Panc1 (cell line): ENCODE measurements at places on chromosomes 5 and 9.
A peak's percentile ranks its signal among the peaks of the same experiment; 100 is the strongest.

DNA sequence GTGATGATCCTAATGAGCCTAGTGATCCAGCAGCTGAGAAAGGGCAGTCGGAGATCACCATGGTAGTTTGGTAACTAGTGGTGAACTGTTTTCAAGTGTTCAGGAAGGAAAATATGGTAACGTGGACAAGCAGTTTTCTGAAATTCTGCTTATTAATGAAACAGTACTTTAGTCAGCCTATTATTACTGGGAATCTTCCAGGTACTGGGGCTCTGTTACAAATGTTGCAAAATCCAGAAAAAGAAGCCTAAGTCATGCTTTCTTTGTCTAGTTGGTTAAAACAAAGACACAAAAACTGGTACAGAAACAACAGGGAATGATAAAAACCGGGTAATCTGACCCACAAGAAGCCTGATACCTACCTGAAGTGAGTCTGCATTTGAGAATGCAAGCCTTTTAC is 18.2 kb downstream of the TTC23L start:
- H3K4me3 ChIP-seq = no peak overlapping the region
- no peak overlapping the region for H3K27ac ChIP-seq
- peaks cover 4% of the 10 kb centered on the region; the same call in 1 of the 2 replicates for H3K27me3 ChIP-seq
- H3K4me1 ChIP-seq = no peaks in the 10 kb centered on the region
- DNase-seq = no peak
- no peaks in the 10 kb centered on the region for H3K36me3 ChIP-seq

GRCh38 chr5:64691291-64691690 is 988 bp downstream of the SHISAL2B start:
- no peaks in the 10 kb centered on the region for H3K36me3 ChIP-seq
- DNase-seq = no peak
- no peak overlapping the region for H3K4me3 ChIP-seq
- H3K27me3 ChIP-seq = peaks cover 37% of the 10 kb centered on the region

GRCh38 chr5:129748913-129749880 is 1.3 kb downstream of the MINAR2 start:
- H3K27me3 ChIP-seq = no peaks in the 10 kb centered on the region
- H3K4me1 ChIP-seq = no peaks in the 10 kb centered on the region
- H3K4me3 ChIP-seq = no peak overlapping the region
- no peaks in the 10 kb centered on the region for H3K36me3 ChIP-seq
- no peak for DNase-seq

- H3K36me3 ChIP-seq = no peaks in the 10 kb centered on the region
- peak overlapping the region; percentile 70 for H3K27ac ChIP-seq
- no peak overlapping the region for H3K4me3 ChIP-seq
- H3K27me3 ChIP-seq = no peaks in the 10 kb centered on the region
- no peak for DNase-seq
These were observed 54.0 kb downstream of the AOPEP start for GRCh38 chr9:94780516-94780950.

GRCh38 chr5:37208883-37209797 is 40.0 kb downstream of the CPLANE1 start:
- H3K4me3 ChIP-seq = no peak overlapping the region
- no peaks in the 10 kb centered on the region for H3K27me3 ChIP-seq
- H3K27ac ChIP-seq = no peak overlapping the region
- no peak for DNase-seq
- H3K4me1 ChIP-seq = no peaks in the 10 kb centered on the region

DNA sequence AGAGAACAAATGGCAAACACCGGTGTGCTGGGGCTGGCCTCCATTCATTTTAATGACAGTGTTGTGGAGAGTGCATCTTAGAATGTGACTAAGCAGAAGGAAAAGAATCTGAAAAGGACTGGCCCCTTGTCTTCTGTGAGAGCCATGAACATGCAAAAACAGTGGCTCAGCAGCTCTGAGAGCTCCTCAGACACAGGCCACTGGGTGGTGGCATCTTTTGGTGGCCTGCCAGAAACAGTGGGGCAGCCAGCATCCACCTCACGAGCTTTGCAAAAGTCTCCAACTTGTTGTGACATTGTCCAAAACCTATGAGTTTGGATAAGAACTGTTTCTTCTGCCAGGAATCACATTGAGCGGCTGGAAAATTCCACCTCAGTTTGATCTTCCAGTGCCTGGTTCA is 233.4 kb downstream of the NR3C1 start:
- H3K4me1 ChIP-seq = peaks cover 7% of the 10 kb centered on the region
- no peak for DNase-seq
- no peak overlapping the region for H3K4me3 ChIP-seq

DNA sequence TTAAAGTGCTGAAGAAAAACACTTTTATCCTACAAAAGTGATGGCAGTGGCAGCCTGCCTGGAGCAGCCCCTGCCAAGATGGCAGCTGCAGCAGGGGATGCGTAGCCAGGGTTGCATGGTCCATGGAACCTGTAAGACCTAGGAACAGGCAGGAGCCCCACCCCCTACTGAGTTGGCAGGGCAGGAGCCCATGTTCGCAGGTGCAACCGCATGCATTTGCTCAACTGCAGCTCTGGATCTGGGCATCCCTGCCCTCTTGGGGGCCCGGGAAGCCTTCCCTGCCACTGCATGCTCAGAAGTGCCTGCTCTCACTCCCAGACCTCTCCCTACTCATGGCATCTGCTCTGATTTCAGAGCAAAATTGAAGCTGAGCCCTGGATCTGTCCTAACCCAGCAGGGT is 779.6 kb downstream of the CDH18 start:
- H3K27me3 ChIP-seq = no peaks in the 10 kb centered on the region
- no peak overlapping the region for H3K4me3 ChIP-seq
- no peaks in the 10 kb centered on the region for H3K36me3 ChIP-seq
- no peak for DNase-seq

DNA sequence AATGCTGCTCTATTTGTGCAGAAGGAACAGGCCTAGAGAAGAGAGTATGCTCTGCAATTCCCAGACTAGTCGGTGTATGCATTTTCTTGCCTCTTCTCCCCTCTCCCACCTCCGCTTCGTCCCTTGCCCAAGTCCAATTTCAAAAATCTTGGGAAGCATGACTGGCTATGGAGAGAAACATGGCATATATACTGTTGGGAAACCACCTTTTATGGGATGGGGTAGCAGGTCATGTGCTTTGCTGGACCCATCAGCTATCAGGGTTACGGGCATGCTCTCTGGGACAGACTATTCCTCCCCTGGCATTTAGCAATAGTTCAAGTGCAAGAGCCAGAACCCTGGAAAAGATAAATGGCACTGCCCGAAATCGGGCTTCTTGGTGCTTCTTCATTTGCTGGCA is 12.0 kb downstream of the ISL1 start:
- H3K27me3 ChIP-seq = peaks cover 7% of the 10 kb centered on the region
- no peak for DNase-seq
- no peak overlapping the region for H3K4me3 ChIP-seq
- no peak overlapping the region for H3K27ac ChIP-seq
- no peaks in the 10 kb centered on the region for H3K4me1 ChIP-seq

- H3K36me3 ChIP-seq = no peaks in the 10 kb centered on the region
- no peak for DNase-seq
- peak overlapping the region; percentile 50 for H3K4me3 ChIP-seq
- H3K4me1 ChIP-seq = no peaks in the 10 kb centered on the region; the same call in 1 of the 2 replicates
- no peak overlapping the region for H3K27ac ChIP-seq
These were observed 1.1 kb downstream of the PLPP6 start for GRCh38 chr9:4662989-4663792.

DNA sequence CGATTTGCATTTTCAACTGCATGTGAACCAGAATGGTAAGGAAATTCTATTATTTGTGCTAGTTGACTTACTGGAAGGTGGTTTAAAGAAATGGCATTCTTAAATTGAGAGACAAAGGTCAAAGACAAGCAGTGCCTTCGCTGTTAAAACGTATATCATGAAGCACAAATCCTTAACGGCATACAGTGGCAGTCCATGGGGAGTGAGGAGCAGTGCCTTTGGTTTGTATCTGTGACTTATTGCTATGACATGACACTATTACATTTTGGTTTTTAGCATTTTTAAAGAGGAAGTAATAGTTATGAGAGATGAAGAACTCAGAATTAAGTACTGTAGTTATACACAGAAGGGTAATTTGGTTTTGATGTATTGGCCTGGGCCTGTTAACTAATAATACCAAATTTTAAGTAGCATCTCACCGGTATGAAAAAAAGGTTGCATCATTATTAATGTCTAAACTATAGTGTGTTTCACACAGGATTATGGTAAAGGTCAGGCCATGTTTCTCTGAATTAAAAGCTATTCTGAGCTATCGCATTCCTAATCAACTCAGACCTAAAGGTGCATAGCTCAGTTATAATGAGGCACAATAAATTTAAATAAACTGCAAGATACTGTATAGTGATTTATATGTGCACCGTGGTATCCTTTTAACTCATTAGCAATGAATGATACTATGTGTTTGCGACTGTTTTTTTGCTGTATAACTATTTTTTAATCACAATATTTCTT is 339.8 kb upstream of the ARRDC3 start:
- no peak overlapping the region for H3K4me3 ChIP-seq
- no peak for DNase-seq
- no peaks in the 10 kb centered on the region for H3K36me3 ChIP-seq
- no peaks in the 10 kb centered on the region for H3K4me1 ChIP-seq
- no peaks in the 10 kb centered on the region for H3K27me3 ChIP-seq
- no peak overlapping the region for H3K27ac ChIP-seq

DNA sequence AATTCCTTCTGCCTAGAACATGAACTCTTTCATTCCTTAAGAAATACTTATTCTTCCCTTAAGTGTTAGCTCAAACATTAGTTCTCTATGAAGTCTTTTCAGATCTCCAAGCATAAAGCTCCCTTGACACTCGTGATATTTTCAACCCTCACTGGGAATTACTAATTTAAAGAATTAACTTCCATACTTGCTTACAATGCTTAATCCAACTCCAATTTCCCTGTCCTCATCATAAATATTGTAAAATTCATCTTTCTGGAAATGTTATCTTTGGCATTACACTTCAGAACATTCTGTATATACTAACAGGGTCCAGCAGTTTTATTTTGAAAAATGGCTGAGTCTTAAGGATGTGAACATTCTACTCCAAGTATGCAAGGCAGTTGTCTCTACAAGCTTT is 7.2 kb downstream of the STARD4 start:
- no peak for DNase-seq
- no peaks in the 10 kb centered on the region; the same call in 1 of the 2 replicates for H3K36me3 ChIP-seq
- H3K4me3 ChIP-seq = no peak overlapping the region
- no peaks in the 10 kb centered on the region; the same call in 1 of the 2 replicates for H3K4me1 ChIP-seq

DNA sequence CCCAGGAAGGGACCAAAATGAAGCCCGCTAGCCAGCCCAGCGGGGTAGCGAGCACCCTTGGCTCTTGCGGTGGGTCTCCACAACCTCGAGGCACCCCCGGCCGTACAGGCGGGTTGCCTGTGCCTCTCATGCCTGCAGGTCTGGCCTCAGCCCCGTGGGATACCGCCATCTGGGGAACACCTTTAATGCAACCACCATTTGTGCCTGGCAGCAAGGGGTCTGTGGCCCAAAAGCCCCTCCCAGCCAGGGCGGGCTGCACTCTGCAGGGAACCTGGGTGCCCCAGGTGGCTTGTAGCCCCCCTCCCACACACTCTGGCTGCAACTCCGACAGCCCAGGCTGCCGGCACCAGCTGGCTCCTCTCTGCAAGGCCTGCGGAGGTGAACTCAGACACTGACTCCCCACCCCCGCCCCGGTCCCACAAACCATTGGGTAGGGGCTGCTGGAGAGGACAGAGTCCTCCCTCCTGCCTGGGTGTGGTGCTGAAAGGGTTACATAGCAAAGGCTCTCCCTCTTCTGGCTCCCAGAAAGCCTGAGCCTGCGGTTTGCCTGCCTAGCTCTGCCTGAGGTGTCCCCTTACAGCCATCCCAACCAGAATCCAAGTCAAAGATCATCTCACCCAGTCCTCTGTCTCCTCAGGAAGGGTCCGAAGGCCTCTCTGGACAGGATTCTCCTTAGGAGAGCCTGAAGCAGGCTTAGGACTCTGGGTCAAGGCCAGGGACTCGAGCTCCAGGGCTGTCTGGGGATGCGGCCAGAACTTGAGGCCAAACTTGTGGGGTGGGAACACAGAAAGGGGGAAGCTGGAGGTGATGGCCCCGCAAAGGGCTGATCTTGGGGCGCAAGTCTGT is 109.4 kb downstream of the PSD2 start:
- no peaks in the 10 kb centered on the region for H3K36me3 ChIP-seq
- peaks cover 10% of the 10 kb centered on the region for H3K4me1 ChIP-seq
- H3K27me3 ChIP-seq = no peaks in the 10 kb centered on the region
- H3K27ac ChIP-seq = no peak overlapping the region
- H3K4me3 ChIP-seq = peak overlapping the region; percentile 37

GRCh38 chr5:6248132-6248531 is 130.2 kb downstream of the MED10 start:
- H3K4me3 ChIP-seq = no peak overlapping the region
- peaks cover 5% of the 10 kb centered on the region for H3K27me3 ChIP-seq
- no peak for DNase-seq
- no peaks in the 10 kb centered on the region for H3K4me1 ChIP-seq
- no peak overlapping the region for H3K27ac ChIP-seq
- H3K36me3 ChIP-seq = no peaks in the 10 kb centered on the region

DNA sequence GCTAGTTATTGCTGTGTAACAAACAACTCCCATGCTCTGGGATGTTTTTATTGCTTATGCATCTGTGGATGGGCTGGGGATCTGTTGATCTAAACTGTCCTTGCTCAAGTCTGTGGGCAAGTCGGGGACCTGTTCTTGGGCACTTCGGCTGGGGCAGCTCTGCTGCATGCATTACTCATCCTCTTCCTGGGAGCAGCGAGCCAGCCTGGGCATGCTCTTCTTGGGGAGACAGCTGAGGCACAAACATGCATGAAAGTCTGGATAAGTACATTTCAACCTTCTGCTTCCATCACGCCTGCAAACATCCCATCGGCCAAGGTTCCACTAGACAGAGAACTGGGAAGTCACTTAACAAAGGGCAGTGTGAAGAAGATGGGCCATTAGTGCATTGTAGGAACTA is 66.3 kb downstream of the ANKRD33B start:
- DNase-seq = no peak
- H3K27me3 ChIP-seq = no peaks in the 10 kb centered on the region

- peaks cover 8% of the 10 kb centered on the region for H3K27me3 ChIP-seq
- H3K4me3 ChIP-seq = no peak overlapping the region
- no peaks in the 10 kb centered on the region; the same call in 1 of the 2 replicates for H3K36me3 ChIP-seq
- no peaks in the 10 kb centered on the region for H3K4me1 ChIP-seq
- no peak overlapping the region for H3K27ac ChIP-seq
These were observed 34.6 kb upstream of the KIF2A start for GRCh38 chr5:62271370-62271769.

DNA sequence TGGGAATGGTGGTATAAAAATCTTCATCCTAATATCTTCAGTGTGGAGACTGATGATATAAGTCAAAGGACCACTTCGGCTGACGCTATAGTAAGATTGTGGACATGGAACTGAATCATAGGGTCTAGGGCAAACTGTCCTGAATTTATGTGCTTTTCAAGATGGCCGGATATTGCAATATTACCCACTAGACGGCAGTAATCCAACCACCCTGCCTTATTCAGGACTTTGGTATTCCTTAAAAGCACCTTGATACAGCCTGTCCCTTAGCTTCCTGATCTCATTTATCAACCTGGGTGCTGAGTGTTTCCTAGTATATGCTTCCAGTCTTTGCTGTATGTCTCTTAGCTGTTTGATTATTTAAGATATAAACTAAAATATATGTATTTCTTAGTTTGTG is 71.2 kb upstream of the COX7C start:
- H3K27ac ChIP-seq = no peak overlapping the region
- H3K4me1 ChIP-seq = no peaks in the 10 kb centered on the region
- no peaks in the 10 kb centered on the region for H3K36me3 ChIP-seq
- H3K4me3 ChIP-seq = no peak overlapping the region
